ENCODE measurements at places on chromosomes 12 and 14. TPM values are rescaled to one million over a fixed set of nuclear protein-coding genes. Genes with fewer than 3 reads are reported as not detected.

- DNase-seq = no peak
Observed at GRCh38 chr12:127277882-127278281, 989.1 kb upstream of the TMEM132C start.

DNA sequence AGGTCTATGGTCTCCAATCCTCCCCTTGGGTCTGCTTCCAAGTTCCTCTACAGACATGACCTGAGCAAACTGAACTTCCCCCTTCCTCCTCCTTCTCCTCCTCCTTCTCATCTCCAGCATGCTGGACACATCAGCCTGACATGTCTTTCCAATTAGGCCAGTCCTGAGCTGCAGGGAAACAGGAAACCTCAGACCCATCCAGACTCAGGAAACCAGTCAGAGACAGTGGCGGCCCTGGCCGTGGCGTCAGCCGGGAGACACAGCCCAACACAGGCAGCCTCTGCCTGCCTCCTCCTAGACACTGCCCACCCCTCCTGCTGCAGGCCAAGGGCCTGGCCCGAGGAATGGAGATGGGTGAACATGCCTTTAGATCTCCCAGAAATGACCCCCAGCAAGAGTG, 468.8 kb downstream of the BCL11B start:
- DNase-seq = no peak

- DNase-seq = no peak
Observed at GRCh38 chr14:23438101-23438971, 2.9 kb upstream of the MYH7 start.

DNA sequence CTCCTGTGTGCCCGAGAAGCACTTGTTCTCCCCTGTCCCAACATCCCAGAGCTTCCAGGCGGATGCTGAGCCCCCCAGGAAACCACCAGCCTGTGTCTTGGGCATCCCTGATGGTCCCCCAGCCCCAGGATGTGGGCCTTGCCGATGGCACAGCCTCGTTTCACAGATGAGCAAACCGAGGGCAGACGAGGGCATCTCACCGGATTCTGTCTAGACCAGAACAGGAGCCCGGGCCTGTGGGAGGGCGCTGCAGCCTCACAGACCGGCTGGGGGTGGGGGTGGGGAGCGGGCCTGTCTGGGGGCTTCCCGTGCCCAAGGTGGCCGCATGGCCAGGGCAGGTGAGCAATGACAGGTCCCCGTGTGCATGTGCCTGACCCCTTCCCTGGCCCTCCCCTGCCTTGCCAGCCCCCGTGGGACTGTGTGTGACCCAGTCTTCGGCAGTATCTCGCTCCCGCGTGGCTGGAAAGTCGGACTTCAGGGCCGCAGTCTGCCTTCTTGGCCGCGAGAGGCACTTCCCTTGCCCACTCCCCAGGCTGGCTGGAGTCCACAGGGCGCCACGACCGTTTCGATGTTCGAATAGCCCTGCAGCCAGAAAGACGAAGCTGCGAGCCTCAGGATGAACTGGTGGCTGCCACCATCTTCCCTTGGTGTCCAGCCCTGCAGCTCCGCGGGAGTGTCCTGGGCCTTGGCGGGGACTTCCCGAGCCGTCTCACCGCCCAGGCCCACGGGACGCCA, 8.9 kb downstream of the RFLNA start:
- DNase-seq = no peak

GRCh38 chr12:22828066-22828465, 203.1 kb downstream of the ETNK1 start:
- no peak for DNase-seq

- no peak for DNase-seq
Observed at GRCh38 chr14:70108419-70108818, 80.3 kb downstream of the SLC8A3 start.

The COL2A1 gene
- total RNA-seq = not detected
